Urinary bladder (tissue), 4 donors: ENCODE measurements at places on chromosomes 6 and 20. TPM values are rescaled to one million over a fixed set of nuclear protein-coding genes. Genes with fewer than 3 reads are reported as not detected.
A peak's percentile ranks its signal among the peaks of the same experiment; 100 is the strongest.

DNA sequence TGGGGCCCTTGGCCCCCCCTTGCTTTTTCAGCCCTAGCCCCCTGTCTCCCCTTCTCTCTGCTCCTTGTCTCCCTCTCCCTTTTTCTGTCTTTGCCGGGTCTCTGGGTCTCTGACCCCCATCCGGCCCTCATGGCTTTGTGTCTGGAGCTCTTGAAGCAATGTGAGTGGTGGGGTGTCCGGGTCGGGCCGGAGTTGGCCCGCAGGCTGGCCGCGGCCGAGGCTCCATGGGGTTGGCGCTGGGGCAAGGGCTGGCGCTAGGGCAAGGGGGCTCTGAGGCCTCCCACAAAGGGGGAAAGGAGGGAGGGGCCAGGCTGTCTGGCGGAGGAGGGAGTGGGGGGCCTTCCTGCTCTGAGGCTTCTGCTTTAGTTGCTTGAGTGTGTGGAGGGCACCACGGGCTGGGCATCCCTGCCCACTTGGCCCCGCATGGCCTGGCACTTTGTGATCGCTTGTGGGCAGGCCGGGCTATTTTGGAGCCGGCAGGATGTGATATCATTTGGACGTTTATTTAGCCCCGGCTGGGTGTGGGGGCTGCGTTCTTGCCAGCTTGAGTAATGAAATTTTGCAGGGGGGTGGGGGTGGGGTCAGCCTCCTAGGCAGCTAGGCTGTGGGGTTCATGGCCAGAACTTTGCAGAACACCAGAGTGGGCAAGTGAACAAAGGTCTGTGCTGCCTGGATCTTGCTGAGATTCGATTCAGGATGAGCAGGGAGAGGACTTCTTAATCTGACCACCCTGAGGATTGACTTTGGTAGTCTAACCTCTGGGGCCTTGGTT lies 78.7 kb upstream of the MYL9 start:
- DNase-seq: no peak

DNA sequence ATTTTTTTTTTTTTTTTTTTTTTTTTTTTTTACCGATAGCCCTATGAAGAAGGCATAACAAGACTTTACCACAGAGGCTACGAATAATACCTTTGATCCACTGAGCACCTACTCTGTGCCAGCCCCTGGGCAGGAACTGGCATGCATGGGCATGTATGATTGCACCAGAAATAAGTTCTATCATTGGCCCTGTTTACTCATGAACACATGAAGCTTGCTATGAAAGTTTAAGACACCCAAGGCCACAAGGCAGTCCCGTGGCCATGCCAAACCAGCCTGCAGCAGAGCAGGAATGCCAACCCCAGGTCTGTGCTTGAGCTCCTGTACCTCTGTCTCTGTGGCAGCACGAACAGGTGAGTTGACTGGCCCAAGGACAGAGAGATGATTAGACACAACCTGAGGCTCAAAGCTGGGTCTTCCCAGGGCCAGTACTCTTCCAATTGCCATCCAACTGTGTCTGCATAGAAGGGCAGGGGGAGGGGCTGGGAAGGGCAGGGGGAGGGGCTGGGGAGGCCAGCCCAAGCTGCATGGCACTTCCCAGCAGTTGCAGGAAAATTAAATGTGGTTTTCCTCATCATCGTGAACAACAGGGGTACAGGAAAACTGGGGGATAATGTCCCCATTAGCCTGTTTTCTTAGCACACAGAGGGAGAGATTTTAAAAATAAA lies 63.5 kb downstream of the LRFN2 start:
- no peak for DNase-seq

DNA sequence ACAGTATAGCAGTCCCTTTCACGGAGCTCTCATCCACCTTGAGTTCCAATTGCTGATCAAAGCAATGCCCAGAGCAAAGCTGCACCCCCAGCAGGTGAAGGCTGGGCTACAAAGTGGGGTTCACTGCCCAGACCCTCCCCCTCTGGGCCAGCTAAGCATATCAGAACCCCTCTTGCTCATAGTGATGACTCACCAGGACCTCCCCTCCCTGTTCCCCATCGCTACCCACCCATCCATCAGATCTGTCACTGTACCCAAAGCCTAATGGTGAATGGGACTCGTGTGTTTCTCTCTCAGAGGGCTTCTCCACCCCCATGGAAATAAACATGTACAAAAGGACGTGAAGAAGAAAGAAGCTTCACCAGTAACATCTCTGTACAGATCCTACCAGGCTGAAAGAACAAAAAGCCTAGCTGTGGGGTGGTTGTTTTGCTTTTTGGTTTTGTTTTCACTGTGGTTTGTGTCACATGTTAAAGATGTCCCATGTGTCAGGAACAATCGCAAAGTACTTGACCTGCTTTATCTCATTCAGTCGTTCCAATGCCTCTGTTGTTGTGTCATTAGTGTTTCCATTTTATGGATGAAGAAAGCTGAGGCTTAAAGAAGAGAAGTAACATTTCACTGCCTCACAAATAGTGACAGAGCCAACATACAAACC lies 518.5 kb downstream of the CD83 start:
- no peak for DNase-seq

DNA sequence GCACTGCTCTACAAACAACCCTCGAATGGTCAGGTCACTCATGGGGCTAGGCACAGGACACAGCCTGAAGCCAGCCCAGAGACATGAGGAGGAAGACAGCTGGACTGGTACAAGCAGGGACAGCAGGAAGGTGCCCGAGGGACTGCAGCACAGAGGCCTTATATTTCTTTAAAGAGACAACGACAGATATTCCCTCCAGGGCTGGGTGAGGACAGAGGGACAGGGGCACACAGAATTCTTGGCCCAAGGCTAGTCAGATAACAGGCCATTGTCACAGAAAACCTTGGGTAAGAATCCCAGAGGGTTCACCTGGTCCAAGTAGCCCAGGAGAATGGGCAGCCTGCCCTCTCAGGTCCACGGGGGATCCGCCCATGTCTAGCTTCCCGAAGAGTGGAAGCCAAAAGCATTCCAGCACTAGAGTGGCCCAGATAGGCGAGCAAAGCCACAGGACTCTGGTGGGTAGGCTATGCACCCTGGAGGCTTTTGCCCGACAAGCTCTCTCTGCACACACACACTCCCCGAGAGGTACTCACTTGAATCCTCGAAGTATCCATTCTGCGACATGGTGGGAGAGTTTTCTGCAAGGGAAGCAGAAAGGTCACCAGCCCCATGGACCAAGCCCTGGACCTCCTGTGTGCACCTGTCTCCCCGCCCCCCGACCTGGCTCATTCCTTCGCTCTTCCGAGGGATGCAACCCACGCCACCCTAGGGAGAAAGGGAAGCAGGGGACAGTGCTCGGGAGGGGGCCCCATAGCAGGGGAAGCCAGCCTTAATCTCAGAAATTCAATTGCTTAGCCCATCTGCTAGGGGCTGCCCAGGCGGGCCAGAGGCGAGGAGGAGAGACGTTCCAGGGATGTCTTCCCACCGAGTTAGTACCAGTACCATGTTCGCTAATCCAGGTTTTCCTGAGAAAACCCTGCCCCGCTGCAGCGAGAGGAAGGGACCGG lies 1.7 kb downstream of the SLC4A11 start:
- no peak for DNase-seq

DNA sequence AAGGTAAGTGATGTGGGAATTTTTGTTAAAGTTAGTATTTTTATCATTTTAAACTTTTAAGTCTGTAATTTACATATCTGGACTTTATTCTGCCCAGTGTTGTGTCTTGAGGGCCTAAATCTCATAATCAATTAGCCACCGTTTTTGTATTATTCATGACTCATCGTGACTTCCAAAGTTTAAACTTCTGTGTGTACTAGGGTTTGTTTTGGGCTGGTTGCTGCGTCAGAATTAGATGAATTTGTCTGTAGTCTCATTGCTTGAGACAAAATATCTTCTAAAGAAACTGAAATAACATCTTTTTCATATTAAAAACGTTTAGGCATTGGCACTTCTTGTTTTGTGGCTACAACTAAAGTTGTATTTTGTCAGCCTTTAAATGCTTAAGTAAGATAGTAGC lies 41.3 kb downstream of the CDYL start:
- no peak for DNase-seq

GRCh38 chr6:111061508-111061907 lies 25.8 kb upstream of the SLC16A10 start:
- DNase-seq: no peak

DNA sequence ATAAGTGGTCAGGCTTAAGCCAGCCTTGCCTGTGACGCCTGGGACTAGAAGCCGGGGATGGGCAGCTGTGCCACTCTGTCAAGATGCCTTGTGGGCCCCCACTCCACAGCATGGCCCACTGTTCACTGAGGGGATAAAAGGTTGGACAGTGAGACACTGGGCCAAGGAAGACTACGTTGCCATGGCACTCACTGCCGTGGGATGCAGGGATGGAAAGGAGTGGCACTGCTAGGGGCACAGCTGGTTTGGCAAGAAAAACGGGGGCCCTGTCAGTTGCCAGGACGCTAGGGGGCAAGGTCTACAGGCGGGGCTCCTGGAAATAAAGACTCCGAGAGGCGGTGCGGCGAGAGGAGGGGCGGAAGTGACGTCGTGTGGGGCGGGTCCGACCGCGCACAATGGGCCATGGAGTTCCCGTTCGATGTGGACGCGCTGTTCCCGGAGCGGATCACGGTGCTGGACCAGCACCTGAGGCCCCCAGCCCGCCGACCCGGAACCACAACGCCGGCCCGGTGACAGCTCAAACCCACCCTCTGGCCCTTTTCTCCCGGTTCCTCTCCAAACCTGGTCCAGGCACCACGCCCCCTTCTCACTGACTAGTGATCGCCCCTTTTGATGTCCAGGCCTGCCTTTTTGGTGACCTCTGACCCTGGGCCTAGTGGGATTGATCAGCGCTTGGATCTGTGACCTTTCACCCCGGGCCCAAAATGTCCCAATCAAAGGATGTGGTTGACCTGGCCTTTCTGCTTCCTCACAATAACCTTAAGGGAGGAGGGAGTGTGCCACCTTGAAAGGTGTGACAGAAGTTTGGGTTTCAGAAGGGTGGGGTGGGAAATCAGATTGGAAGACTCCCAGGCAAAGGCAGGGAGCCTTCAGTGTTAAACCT lies at the start of gene ATAT1:
Gene ATAT1, plus strand, starts transcription at position 391 of the 883 bp plus-strand sequence.
- peak; percentile 75 for DNase-seq

DNA sequence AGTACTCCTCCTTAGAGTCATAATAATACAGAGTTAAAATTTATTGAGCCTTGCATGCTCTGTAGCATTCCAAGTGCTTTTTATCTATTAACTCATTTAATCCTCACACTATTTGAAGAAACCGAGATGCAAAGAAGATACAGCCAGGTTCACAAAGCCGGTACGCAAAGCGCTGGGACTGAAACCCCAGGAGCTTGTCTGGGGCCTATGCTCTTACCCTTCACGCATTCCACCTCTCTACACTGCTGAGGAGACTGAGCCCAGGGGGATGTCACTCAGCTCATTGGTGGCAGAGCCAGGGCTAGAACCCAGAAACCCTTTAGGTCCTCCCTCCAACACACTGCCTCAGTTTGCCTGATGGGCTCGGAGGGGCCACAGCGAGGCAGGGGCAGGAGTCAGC lies 19.7 kb upstream of the MRPS18A start:
- no peak for DNase-seq

- DNase-seq: no peak
These were observed 700.9 kb upstream of the SLC35B3 start for GRCh38 chr6:9136141-9136822.

GRCh38 chr20:2379511-2380229 lies 1.0 kb upstream of the TGM6 start:
- no peak for DNase-seq

GRCh38 chr6:24859608-24860200 lies 61.0 kb upstream of the ARMH2 start:
- no peak for DNase-seq

DNA sequence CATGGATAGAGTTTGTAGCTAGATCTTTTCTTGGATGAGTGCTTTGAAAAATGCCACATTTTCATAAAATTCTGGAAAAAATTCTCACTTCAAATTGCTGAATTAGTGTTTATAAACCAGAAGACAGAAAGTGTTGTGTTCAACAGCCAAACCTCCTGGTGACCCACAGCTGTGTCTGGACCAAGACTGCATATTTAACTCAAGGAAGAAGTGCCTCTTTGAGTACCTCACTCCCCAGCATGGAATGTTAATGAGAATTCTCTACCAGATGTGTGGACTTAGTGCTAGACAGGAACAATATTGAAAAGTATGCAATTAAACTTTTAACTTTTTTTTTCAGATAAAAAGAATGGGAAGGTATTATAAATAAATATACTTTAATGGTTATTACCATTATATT lies 609.3 kb downstream of the COL12A1 start:
- DNase-seq: no peak

- DNase-seq: no peak
These were observed 98.0 kb downstream of the ASXL1 start for GRCh38 chr20:32455901-32456701.

DNA sequence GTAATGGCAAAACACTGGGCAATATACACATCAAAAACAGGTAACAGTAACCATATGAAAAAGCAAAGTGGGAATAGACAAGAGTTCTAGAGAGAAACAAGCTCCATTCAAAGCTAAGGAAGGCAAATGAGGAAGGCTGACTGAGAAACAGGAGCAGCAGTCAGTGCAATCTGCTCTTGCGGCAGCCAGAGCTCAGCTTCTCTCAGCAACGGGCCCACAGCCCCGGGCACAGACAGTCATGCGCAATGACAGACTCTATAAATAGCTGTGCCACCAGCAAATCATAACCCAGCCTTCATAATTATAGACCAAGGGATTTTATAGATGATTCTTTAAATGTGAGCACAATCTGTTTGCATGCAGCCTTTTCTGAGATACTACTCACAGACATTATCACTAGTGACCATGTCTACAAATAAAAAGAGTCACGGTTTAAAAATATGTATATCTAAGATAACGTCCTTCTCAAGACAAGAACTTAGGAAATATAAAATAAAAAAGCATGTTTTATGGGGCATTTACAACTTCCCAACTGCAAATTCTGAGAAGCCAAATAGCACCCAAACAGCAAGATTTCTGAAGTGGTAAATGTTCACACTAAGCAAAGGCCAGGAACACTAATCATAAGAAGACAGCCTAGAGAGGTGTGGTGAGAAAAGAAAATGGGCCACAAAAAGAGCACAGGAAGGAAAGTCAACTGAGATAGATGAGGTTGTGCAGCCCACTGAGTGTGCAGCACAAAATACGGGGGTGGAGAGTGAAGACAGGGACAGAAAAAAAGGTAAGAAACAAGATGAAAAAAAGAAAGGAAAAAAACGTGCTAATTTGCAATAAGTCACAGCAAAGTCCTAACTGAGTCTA lies 39.9 kb upstream of the BEND6 start:
- no peak for DNase-seq

- DNase-seq: no peak
These were observed 89.9 kb upstream of the MPC1 start for GRCh38 chr6:166472636-166473035.

GRCh38 chr20:31719644-31720485 lies 2.8 kb downstream of the BCL2L1 start:
- no peak for DNase-seq

DNA sequence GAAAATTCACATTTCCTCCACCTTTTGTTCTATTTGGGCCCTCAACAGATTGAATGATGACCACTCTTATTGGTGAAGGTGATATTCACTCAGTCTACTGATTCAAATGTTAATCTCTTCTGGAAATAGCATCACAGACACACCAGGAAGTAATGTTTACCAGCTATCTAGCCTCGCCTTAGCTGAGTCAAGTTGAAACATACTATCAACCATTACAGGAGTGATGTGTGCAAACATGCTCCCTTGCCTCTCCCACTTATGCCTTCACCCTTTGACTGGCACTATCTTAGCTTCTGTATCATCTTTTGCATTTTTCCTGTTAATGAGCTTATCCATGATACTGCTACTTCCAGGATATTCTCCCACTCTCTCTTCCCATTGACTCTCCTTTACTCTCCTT lies 191.9 kb downstream of the CENPW start:
- no peak for DNase-seq

Gene BHLHE23
- 0.26 TPM for total RNA-seq

Gene AKAP7
- total RNA-seq: 38.2 TPM

Gene TREM1
- 0.26 TPM for total RNA-seq

Gene CCN2
- total RNA-seq: 85.8 TPM

Gene PTCHD4
- total RNA-seq: 0.95 TPM

Gene IRF4
- total RNA-seq: 2.0 TPM

Gene HLA-C
- total RNA-seq: 108 TPM
